Stimulated activated CD4-positive, alpha-beta T cell treated with anti-CD3 and anti-CD28 coated beads, Interleukin-4, amount 100 ng/mL, for 24 hours (primary cell): ENCODE measurements at places on chromosomes 1 and 21.

DNA sequence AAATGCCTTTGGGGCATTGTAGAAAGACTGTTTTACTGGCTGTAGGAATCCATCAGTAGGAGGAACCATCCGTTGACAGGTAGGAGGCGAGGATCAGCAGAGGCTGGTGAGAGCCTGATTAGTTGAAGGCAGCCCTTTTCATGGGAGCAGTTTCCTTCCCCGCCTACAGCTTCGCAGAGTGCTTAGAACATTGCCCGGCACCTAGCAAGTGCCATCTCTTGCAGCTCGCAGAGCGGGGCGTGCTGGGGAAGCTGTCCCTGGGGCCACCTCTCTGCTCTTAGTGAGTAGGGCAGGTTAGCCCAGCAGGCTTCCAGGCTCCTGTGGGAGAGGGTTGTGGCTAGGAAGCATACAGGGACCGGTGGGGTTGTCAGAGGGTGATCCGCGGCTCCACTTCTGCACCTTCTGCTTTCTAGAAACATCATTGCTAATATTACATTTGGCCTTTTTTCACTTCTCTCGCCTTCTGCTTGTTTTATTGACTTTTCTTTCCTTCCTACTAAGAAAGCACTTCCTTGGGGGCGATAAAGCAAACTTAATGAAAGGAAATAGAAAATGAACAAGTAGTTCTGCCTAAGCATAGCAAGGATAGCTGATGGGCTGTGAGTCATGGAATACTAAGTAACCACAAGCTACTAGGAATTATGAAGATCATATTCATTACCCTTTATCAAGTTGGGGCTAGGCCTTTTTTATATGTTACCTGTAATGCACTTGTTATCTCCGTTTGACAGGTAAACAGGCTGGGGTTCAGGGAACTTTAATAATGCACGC, 176.7 kb downstream of the GALNT2 start:
- no peak for DNase-seq

GRCh38 chr21:44712203-44713028, 1.0 kb upstream of the TSPEAR start:
- DNase-seq: no peak

GRCh38 chr21:25818121-25818520, 83.3 kb downstream of the GABPA start:
- no peak for DNase-seq

GRCh38 chr1:221510793-221511503, 230.9 kb downstream of the DUSP10 start:
- DNase-seq: no peak

DNA sequence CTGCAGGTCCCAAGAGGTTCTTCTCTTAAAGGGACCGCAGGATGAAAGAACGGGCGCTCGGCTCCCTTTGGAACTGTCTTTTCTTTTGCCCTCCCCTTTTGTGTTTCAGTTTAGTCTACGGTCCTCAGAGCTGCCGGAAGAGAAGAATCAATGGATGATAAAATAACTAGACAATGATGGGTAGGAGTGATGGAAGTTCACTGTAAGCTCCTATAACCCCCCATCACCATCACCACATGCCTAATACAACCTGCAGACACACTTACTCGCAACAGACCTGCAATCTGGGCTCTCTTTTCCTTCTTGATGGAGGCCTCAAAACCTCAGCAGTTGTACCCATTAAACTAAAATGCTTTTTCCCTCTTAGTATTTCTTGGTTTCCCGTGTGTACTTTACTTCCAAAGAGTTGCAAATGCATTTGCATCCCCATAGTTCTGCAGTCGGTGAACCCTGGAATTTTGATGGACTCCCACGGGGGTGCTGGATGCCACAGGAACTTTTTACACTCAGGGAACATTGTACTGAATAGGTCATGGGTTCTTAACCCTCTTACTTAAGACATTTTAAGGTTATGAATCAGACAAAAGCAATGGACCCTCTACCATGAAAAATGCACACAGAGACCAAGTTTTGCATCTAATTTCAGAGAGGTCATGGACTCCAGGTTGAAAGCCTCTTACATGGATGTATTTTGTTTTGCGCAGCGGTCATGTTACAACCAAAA, 633 bp upstream of the RFX5 start:
- DNase-seq: no peak
